ENCODE measurements at places on chromosomes 2 and 18.

DNA sequence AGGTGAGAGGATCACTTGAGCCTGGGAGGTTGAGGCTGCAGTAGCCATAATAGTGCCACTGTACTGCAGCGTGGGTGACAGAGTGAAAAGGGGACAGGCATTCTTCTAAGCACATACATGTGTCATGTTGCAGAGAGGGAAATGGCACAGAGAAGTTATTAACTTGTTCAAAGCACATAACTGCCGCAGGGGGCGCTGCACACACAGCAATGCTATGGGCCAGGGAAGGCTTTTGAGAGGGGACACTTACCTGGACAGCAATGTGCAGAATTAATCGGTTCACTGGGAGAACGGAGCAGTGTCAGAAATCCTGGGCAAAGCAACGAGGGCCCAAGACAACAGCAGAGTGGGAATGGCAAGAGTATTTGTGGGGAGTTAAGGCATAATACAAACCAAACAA lies 2.4 kb downstream of the SCYGR8 start:
- DNase-seq = no peak

DNA sequence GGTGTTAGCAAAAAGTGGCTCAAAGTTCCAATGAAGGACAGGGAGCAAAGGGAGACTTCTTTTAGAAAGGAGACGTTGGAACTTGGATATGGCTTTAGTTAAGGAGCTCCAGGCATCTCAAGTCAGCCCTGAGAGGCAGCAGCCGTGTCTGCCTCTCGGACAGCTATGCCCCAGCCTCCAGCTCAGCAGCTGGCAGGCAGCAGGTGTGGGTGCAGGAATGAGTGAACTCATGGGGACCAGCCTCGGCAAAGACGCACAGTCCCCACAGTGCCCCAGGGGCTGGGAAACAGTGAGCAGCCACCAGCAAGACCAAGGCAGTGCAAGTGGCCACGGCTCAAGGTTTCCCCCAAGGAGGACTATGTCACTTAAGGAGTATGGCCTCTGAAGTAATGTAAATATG lies 1.6 kb upstream of the LRRFIP1 start:
- DNase-seq = no peak

DNA sequence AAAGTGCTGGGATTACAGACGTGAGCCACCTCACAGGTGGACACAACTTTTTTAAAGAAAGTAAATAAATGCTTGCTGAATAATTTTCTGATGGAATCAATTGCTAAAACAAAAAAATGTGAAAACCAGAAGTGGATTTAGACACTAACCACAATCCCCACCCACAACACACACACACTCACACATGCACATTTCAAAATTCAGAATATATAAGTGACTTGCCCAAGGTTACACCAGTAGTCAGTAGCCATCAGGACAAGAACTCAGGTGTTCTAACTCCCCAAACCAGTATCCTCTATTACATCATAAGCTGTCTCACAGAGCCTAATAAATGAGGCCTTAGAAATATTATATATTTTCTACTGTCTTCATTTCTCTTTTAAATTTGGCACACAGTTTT lies 1923.6 kb upstream of the PIK3C3 start:
- no peak for DNase-seq

GRCh38 chr18:26635466-26635865 lies 87.1 kb upstream of the KCTD1 start:
- no peak for DNase-seq

GRCh38 chr2:34529965-34530364 lies 930.9 kb upstream of the FAM98A start:
- DNase-seq = no peak

- DNase-seq = no peak
Measured at GRCh38 chr2:126723281-126723815, 67.4 kb downstream of the GYPC start.

DNA sequence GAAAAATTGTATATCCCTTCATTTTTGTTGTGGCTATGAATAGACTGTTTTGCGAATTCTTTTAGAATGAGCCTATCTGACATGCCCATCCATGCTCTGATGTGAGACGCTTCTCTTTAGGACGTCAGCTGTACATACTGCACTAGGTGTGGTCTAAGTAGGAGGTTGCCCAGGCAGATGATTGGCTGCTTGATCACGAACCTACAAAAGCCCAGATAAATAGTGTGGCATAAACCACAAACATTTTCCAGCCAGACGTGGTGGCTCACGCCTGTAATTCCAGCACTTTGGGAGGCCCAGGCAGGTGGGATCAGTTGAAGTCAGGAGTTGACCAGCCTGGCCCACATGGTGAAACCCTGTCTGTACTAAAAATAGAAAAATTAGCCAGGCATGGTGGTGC lies 251.8 kb downstream of the AGAP1 start:
- no peak for DNase-seq

- no peak for DNase-seq
Measured at GRCh38 chr2:101518578-101519492, 43.9 kb upstream of the RFX8 start.

DNA sequence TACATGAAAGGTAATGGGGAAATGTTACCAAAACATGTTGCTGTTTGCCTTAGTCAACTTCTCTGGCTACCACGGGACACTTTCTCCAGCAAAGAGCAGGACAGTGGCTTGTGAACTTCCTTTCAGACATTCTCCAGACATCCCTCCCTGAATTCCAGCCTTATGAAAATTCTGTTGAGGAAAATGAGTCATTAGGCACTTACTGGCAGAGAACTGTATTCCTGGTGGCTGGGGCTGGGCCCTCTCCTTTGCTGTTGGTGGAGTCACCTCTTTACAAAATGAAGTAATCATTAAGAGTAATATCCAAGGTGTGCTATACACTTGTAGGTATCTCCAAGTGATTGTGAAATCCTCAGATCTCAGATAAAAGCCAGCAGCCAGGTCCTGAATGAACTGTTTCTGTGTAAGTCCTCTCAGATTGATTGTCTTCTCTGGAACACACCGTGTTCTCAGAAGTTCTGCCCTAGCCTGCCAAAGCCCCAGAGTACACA lies 1.3 kb upstream of the FAP start:
- no peak for DNase-seq

GRCh38 chr2:27856386-27856785 lies 33.8 kb downstream of the RBKS start:
- no peak for DNase-seq

GRCh38 chr2:214569419-214570035 lies 158.7 kb downstream of the VWC2L start:
- peak; percentile 4 for DNase-seq

DNA sequence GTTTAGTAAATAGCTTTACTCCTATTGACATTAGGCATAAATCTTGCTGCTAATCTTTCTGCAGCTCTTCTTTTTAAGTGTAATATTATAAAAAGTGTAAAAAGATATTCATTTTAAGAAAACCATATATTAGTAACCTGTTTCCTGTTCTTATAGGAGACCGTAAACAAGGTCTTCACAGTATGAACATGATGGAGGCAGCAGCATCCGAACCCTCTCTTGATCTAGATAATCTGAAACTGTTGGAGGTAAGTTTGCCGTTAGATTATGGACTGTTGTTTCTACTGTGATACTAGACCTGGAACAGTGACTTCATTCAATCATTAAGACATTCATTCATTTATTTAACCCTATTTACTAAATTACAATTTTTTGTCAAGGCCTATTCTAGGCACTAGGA lies 120.0 kb upstream of the FAM117B start:
- no peak for DNase-seq

DNA sequence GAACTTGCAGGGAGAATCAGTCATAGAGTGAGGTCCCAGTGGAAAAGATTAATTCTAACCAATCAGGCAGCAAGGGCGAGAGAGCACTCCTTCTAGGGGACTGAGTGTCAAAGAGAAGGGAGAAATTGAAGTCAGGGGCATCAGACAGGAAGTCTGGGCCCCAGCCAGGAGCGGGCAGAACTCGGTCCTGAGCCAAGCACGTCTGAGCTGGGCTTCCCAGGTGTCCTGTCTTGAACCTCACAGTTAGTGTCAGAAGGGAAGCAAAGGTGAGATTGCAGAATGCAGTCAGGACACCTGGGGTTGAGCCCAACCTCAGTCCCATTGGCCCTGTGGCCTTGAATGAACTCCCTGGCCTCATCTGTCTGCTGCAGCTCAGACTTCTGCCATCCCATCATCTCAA lies 220.9 kb downstream of the SMAD2 start:
- DNase-seq = no peak

- DNase-seq = peak; percentile 12
Measured at GRCh38 chr2:30147715-30148610, 1.2 kb downstream of the YPEL5 start.

DNA sequence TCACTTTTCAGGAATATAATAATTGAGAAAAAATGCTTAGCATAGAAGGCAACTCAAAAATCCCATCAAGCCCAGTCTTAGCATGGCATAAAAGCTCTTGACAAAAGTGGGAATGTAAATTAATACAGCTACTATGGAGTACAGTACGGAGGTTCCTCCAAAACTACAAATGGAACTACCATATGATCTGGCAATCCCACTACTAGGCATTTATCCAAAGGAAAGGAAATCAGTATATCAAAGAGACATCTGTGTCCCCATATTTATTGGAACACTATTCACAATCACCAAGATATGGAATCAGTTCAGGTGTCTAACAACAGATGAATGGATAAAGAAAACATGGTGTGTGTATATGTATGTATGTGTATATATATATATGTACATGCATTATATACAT lies 28.8 kb downstream of the ITGAV start:
- DNase-seq = no peak

GRCh38 chr18:2108591-2108990 lies 462.7 kb downstream of the METTL4 start:
- no peak for DNase-seq

GRCh38 chr2:17182399-17182798 lies 335.8 kb downstream of the RAD51AP2 start:
- DNase-seq = no peak

DNA sequence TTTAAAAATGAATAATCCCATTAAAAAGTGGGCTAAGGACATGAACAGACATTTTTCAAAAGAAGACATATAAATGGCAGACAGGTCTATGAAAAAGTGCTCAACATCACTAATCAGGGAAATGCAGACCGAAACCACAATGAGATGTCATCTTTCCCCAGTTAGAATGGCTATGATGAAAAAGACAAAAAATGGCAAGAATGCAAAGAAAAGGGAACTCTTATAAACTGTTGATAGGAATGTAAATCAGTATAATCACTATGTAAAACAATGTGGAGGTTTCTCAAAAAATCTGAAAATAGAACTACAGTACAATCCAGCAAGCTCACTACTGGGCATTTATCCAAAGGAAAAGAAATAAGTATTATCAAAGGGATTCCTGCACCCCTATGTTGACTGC lies 169.2 kb downstream of the METTL4 start:
- DNase-seq = no peak

DNA sequence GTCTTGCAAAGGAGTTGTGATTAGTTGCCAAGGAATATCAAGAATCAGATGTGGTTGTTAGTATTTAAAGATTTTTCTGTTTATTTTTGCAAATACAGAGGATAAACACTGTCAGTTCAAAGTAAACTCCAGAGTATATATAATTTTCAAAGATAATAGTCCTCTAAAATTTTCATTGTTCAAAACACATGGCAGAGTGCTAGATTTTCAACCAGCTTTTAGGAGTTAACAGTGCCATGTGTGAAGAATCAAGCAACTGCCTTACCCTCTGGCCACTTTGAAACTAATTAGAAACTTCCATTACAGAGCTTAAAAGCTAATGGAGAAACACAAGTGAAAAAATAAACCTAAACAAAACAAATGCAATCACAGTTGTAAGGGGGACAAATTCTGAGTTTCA lies 1605.6 kb upstream of the ZEB2 start:
- no peak for DNase-seq

DNA sequence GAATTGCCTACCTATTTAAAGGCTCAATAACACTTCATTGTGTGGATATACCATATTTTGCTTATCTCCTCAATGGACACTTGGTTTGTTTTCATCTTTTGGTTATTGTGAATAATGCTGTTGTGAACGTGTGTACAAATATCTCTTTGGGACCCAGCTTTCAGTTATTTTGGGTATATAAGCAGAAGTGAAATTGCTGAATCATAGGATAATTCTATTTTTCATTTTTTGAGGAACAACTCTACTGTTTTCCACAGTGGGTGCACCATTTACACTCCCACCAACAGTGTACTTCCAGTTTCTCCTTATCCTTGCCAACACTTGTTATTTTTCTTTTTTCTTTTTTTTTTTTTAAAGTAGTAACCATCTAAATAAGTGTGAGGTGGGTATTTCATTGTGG lies 29.0 kb downstream of the PTPN4 start:
- DNase-seq = no peak

- no peak for DNase-seq
Measured at GRCh38 chr2:17800219-17800618, 16.0 kb upstream of the MSGN1 start.

GRCh38 chr2:32058130-32058529 lies 5.2 kb upstream of the SPAST start:
- DNase-seq = no peak

DNA sequence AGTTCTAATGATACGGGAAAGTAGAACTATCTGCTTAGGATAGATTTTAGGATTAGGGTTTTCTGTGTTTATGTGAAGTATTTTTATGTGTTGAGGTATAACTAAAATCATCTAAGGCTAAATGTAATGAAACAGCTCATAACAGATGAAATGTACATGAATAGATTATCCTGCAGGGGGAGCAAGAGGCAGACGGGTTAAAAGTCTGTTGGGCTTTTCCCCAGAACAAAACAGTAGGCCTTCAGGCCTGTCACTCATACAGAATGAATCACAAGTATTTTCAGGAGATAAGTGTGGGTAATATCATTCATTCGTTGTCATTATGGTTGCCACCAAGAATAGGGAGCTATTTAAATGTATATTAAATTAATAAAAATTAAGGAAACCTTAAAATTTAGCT lies 107.9 kb upstream of the IL1R2 start:
- no peak for DNase-seq

- DNase-seq = no peak
Measured at GRCh38 chr18:11960743-11961380, 20.4 kb upstream of the IMPA2 start.

DNA sequence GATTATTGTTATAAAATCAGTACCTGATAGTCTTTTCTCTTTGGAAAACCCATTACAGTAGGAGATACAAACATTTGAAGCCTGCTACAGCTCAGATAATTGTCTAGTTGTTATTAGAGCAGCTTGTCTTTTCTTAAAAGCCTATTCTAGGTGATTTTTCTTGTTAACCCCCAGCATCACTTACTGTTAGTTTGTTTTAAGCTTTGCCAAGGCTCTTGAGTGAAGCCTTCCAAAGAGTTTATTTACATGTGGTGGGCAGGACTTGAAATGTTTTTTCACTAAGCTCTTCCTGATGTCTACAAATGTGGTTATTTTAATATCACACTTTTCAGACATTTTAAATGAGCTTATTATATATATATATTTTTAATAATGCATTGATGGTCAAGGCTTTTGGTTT lies 791.3 kb downstream of the PLCL1 start:
- DNase-seq = no peak

DNA sequence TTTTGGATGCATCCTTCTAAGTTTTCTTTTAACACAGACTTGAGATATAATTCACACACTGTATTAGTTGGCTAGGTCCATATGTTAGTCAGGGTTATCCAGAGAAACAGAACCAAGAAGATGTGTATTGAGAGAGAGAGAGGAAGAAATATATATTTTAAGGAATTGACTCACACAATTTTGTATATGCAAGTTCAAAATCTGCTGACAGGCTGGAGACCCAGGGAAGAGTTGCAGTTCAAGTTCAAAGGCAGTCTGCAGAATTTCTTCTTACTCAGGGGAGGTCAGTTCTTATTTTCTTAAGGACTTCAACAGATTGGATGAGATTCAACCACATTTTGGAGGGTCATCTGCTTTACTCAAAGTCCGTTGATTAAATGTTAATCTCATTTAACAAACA lies 23.0 kb upstream of the MRO start:
- no peak for DNase-seq

- DNase-seq = no peak
Measured at GRCh38 chr2:215671691-215672090, 235.8 kb upstream of the FN1 start.
